ENCODE measurements at places on chromosomes 1 and 21.

- DNase-seq: peak; percentile 94
These were observed 221.2 kb downstream of the FMN2 start for GRCh38 chr1:240312872-240313271.

- DNase-seq: no peak
These were observed 159.2 kb downstream of the APP start for GRCh38 chr21:26011292-26011940.

- peak; percentile 76 for DNase-seq
These were observed 88.9 kb upstream of the HAO2 start for GRCh38 chr1:119279456-119280381.

DNA sequence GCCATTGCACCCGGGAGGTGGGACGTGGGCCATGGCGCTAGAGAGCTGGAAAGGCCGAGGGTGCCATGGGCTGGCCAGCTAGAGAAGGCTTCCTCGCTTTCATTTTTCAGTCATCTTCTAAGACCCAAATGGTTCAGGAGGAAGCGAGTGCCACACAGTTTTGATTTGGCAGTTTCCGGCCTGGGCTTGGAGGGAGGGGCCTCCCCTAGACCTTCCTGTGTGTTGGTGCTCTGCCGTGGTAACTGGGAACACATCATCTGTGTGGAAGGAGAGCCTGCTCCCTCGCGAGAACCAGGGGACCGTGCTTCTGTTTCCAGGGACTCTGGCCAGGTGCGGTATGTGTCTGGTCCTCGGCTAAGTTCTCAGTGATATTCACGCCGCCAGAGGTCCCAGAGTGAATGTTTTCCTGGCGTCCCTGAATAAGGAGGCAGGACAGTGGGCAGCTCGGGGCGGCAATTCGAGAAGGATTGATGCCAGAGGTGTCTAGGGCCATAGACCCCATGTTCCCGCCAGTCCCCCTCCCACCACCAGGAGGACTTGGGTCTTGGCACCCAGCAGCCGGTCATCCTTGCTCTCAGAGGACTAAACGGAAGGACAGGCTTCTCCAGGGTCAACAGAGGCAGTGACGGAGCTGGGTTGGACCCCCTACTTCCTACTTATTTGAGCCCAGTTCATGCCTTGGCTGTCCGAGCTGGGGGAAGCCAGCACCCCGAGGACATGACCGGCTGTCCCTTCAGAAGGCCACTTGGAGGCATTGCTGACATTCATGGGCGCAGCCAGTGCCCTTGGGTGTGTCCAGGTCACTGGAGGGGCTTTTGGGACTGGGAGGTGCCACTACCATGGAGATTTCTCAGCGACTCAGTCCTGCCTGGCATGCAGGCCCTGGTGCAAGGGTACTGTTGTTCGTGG lies 2.7 kb upstream of the NPHP4 start:
- DNase-seq: no peak

DNA sequence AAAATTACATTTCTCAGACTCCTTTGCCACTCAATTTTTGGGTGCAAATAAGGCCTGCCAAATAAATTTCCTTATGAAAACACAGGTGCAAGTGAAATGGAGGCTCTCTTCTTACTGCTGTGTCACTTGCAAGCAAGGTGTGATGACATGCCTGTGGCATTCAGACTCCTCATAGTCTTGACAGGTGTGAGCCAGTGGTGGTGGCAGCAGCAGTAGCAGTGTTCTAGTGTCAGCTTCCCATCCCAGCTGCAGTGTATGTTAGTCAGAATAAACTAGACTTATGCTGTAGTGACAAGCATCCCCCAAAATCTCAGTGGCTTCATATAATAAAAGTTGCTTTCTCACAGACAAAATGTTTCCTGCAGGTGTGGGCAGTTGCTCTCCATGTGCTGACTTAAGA lies 3.8 kb upstream of the EEIG2 start:
- no peak for DNase-seq

GRCh38 chr1:100188617-100189016 lies 10.6 kb upstream of the LRRC39 start:
- DNase-seq: peak; percentile 73

DNA sequence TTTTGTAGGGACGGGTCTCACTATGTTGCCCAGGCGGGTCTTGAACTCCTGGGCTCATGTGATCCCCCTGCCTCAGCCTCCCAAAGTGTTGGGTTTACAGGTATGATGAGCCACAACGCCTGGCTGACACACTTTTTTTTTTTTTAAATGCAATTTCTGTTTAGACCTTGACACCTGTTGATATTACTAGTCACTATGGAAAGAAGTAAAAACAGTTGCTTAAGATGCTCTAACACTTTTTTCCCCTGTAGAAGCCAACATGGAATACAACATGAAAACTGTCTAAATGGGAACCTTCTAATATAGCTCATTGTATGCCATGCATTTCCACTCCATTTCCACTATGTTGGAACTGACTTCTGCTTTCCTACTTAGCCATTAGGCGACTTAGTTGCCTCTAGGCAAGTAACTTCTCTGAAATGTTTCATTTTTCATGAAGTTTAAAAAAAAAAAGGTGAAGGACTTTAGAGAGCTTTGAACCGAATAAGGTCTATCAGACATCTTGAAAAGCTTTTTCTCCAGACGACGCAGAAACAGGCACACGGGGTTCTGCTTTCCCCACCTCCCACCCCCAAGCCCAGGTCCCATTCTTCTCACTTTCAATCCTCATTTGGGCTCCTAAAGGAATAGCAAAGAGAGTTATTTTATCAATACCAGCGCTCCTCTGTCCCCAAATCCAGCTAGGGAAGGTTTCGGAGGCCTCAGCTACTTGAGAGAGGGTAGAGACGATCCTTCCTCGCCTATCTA lies 648 bp upstream of the DR1 start:
- DNase-seq: peak; percentile 20

All from IMR-90 (cell line).